Stimulated activated CD4-positive, alpha-beta T cell treated with anti-CD3 and anti-CD28 coated beads, Interleukin-15, amount 100 ng/mL, for 24 hours (primary cell): ENCODE measurements at places on chromosomes 3 and 15.

GRCh38 chr15:39919411-39919747 is 687 bp downstream of the GPR176 start:
- DNase-seq: no peak

DNA sequence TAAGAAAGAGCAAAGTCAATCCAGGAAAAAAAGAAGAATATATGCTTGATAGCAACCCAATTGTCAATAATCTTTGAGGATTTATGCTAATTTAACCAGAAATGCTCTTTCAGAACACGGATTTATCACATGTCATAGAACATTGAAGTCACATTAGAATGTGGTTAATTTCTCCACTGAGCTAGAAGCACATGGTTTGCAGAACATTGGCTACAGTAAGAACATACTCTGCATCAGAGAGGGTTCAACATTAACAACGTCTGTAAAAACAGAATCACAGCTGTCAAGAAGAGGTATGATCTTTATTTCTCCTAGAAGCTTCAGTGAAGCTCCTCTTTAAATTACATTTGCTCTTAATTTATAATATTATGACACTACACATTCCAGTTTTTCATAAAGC is 619.7 kb upstream of the AGTR1 start:
- no peak for DNase-seq

GRCh38 chr15:93656041-93656440 is 567.0 kb upstream of the RGMA start:
- no peak for DNase-seq

- DNase-seq: no peak
These were observed 4.8 kb downstream of the CX3CR1 start for GRCh38 chr3:39275052-39275451.

- DNase-seq: no peak
These were observed 76.9 kb upstream of the SLCO2A1 start for GRCh38 chr3:134106580-134106979.

DNA sequence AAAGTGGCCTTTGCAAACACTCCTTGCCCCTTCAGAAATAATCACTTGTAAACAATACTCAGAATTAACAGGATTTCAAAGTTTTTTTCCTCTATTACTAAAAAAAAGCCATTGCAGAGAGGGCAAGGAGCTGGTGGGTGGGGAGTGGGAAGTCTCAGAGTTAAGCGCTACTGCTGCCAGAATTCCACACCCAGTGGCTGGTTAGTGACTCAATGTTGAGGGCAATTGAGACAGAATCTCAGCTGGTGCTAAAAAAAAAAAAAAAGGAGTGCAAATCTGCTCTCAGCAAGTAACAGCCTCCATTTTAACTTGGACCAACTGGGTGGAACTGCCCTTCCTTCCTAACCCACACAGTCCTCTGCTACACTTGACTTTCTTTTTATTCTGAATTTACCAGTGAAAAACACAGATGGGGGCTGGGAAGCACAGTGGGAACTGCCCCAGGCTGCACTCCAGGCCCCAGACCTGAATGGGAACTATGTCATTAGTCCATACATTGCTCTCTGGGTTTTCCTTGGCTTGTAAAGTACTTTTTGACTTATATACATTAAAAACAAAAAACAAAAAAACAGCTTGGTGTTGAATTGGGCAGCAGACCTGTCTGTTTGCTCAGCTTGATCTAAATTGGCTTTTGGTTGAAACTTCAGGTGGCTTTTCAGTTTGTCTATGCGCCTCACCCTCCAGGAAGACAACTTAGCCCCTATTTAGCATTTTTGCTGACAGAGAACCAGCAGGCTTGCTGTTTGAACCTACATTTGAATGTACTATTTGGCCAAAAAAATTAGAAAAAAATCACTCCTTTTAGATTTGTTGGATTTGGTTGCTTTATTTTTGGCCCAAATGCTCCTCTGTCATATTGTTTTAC is 357.8 kb upstream of the TBL1XR1 start:
- peak; percentile 18 for DNase-seq

DNA sequence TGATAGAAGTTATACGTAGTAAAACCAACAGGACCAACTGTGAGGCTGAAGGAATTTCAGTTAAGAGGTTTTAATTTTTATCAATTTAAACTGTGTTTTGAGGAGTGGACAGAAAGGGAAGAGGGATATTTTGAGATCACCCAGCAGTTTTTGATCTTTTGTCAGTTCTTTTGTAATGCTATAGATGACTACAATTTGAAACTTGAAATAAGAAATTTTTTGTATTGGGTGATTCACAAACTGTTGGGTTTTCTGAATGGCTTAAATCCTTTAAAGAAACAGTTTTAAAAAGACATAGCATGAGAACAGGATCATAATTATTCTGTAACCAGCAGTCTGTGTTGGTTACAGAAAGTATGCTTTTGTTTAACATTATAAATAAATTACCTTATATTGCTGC is 67.4 kb downstream of the TCF12 start:
- DNase-seq: no peak

- DNase-seq: no peak
These were observed 12.7 kb upstream of the SNTN start for GRCh38 chr3:63639806-63640205.

DNA sequence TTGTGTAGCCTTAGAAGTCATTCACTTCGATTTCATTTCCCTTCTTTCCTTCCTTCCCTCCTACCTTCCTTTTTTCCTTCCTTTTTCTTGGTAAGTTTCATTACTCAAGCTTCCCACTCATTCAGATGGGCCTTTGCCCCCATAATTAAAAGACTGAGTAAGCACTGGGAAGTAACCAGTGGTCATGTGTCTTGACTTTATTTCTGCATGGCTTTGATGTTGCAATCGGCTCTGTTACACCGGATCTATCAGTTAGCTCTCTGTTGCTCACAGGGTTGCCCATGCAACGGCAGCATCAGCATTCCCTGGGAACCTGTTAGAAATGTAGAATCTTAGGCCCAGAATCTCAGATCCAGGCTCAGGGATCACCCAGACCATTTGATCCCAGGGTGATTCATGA is 25.6 kb upstream of the LARS2 start:
- DNase-seq: no peak

GRCh38 chr3:82002491-82002890 is 241.0 kb upstream of the GBE1 start:
- no peak for DNase-seq

DNA sequence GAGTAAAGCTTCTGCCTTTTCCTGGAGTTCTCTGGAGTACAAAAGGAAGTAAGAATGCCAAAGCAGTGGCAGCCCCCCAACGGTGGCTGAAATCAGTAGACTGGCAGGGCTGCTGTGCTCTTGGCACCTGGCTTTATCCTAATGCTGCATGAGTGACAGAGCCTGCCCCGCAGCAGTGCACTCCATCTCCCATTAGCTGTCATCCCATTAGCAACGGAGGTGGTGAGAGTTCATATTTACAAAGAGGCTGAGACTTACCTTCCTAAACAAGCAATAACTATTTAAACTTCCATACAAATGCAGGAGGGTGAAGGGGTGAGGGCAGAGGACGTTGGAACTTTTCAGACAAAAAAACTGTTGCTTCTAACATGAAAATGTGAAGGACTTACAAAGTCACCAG is 51.9 kb downstream of the SERPINI1 start:
- no peak for DNase-seq

DNA sequence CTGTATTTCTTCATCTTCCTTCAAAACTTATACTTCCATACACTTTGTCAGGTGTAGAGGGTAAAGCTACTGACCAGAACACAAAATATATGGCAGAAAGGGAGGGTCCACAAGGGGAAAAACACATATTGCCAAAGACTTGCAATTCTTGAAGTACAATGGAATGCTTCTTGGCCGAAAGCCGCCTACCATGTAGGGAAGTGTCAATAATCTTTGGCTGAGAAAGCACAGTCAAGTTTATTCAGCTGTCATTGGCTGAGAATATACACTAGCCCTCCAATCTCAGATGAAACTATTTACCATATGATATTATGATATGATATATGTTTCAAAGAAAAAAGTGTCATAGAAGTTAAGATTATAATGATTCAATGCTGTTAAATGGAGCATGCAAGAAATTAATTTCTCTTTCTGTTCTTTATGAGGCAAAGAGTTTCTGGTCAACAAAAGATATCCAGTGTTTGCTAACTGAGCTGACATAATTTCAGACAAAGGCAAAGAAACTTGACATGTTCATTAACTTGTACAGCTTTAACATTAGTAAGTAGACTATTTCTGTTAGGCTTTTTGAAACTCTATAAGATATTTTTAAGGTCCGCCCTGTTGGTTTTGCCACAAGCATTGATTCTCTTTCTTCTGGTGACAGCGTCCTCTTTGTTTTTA is 89.0 kb upstream of the LPP start:
- no peak for DNase-seq
